ENCODE measurements at places on chromosomes 7 and 10.
A peak's percentile ranks its signal among the peaks of the same experiment; 100 is the strongest.

DNA sequence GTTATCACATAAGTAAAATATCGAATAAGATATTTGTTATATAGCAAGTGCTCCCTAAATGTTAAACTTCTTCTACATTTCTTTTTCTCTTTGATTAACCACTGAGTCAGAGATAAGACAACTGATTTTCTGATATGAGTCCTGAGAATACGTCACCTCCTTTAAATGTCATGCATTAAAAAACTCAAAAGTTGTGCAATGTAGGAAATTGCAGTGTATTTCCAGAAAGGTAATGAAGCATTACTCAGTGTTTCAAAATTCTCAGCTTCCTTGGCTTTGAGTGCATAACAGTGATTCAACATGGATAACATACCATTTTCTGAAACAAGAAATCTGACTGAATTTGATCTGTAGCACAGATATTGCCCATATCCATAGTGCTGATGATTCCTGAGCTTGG lies 155.8 kb downstream of the BMPER start:
- DNase-seq: peak; percentile 74

- no peak for DNase-seq
These were observed 185.0 kb upstream of the GHITM start for GRCh38 chr10:83954193-83954799.

DNA sequence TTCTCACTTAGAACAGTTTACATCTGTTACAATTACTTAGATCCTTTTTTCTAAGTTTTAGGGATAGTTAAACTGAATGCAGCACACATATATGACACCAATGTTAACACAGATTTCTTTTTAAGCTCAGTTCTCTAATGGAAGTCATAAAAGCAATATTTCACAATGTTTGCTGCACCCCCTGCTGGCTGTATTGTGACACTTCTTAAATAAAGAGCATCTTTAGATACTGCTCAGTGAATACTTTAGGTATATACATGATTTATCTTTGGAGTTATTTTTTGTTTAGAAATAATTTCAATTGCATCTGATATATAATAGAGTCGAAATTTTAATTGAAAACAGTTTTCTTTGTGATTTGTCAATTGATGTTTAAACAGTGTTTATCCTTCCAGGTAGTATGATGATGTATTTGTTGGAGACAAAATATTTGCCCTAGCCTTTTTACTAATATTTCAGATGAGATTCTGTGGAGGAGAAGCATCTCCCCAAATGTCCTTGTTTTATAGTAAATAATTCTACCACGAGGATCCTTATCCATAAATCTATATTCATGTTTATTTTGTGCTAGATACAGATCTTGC lies 174.4 kb downstream of the ST7 start:
- peak; percentile 57 for DNase-seq

GRCh38 chr10:43408331-43408709 lies 666 bp downstream of the HNRNPF start:
- no peak for DNase-seq

DNA sequence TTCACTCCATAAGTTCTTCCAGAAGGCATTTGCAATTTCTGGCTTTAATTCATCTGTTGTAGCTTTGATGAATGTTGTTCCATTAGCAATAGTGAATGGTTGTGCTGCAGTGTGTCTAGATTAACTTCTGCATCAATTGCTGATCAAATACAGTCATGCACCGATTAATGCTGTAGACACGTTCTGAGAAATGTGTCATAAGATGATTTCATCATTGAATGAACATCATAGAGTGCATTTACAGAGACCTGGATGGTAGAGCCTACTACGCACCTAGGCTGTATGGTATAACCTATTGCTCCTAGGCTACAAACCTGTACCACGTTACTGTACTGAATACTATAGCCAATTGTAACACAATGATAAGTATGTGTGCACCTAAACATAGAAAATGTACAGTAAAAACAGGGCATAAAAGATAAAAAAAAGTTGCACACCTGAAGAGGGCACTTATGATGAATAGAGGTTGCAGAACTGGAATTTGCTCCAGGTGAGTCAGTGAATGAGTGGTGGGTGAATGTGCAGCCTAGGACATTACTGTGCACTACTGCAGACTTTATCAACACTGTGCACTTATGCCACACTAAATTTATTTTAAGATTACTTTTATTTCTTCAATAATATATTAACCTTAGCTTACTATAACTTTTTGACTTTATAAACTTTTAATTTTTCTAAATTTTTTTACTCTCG lies 170.7 kb downstream of the HERPUD2 start:
- no peak for DNase-seq

GRCh38 chr7:157419035-157419293 lies 82.2 kb downstream of the DNAJB6 start:
- DNase-seq: no peak

- DNase-seq: no peak
These were observed 384.0 kb upstream of the FZD8 start for GRCh38 chr10:36026081-36026480.

DNA sequence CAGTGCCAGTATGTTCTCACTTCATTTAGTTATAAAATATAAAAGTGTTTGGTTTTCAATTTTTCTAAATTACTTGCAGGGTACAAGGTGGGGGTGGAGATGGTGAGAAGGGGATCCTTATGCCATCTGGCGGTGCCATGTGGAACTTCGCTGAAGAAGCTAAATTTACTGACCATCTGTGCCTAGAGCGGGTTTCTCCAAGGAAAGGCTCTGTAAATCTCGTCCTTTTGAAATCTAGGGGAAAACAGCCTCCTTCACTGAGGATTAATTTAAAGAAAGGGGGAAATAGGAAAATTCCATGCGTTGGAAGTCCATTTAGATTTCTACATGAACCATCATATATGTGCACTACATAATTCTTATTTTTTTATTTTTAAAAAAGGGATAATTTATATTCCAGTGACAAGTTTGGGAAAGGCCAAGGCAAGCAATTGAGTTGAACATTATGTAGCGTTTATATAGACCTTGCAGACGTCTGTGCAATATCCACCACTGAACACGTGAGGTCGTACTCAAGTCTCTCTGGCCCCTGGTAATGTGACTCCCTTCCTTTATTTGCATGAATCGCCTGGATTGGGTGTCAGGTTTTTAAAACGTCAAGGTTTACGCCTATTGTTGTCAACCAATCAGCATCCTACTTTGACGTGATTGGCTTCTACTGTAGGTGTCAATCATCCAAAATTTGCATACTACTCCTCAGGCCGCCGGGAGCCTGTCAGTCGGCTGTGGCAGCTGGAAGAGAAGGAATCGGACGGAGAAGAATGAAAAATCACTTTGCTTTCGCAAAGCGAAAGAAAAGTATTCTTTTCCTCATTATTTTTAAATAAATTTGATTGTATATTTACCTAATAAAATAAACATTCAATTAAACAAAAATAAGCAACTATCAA lies 297.1 kb upstream of the NFE2L3 start:
- DNase-seq: peak; percentile 87

Data from fibroblast of lung (primary cell).